Kidney (tissue), 22 donors: ENCODE measurements at places on chromosomes 2 and 18.

DNA sequence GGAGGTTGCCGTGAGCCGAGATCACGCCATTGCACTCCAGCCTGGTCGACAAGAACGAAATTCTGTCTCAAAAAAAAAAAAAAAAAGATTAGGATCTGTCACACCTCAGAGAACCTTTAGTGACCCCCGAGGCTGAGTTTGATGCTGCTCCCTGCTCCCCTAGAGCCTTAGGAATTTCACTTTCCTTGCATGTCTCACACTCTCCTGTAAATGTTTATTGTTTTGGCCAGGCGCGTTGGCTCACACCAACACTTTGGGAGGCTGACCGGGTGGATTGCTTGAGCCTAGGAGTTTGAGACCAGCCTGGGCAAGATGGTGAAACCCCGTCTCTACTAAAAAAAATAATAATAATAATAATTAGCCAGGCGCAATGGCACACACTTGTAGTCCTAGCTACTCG is 31.5 kb downstream of the SRSF7 start:
- no peak for DNase-seq

DNA sequence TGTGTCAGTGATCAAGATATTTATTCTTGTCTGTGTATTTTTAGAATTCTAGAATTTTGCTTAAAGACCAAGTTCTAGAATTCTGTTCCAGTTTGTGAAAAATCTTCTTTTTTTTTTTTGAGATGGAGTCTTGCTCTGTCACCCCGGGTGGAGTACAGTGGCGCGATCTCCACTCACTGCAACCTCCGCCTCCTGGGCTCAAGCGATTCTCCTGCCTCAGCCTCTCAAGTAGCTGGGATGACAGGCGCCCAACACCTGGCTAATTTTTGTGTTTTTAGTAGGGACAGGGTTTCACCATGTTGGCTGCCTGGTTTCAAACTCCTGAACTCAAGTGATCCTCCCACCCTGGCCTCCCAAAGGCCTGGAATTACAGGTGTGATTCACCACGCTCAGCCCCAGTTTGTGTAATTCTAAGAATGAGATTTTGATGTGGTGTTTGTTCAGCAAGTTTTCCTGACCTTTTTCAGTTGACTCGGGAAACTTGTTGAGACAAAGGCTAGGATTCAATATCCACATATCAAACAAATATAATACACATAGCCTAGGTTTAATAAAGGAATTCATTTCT is 3.6 kb downstream of the EIF5B start:
- DNase-seq: no peak

DNA sequence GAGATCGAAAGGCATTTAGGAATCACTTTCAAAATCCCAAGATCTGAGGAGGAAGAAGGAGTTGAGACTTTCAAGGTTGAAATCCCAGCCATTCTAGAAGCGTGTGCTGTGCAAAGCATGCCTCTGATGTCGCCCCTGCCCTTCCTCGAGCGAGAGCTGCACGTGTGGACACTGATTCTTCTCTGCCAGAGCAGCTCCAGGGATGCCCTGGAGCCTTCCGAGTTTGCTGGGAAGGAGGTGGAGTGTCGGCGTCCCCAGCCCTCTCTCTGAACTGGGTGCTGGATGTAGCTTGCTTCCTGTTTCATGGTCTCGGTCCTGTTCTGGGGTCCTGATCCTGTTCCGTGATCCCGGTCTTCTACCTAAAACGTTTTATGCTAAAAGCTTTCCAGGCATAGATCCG is 76.1 kb downstream of the TWIST2 start:
- peak; percentile 37 for DNase-seq

DNA sequence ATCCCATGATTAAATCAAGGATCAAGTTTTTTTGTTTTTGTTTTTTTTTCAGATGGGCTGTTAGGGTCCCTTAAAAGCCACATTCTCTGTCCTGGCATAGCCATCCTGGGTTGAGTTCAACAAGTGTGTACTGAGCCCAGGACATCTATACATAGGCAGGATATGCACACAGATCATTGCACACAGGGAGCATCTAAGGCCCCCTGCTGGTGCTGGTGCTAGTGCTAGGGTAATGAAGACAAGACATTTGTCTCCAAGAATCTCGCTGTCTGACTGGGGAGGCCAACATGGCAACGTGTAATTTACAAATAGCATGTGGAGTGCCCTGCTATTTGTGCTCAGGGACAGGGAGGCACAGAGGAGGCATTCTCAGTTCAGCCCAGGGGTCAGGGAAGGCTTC is 124.5 kb downstream of the VAPA start:
- DNase-seq: no peak

GRCh38 chr2:204180649-204181048 is 244.1 kb downstream of the ICOS start:
- no peak for DNase-seq

DNA sequence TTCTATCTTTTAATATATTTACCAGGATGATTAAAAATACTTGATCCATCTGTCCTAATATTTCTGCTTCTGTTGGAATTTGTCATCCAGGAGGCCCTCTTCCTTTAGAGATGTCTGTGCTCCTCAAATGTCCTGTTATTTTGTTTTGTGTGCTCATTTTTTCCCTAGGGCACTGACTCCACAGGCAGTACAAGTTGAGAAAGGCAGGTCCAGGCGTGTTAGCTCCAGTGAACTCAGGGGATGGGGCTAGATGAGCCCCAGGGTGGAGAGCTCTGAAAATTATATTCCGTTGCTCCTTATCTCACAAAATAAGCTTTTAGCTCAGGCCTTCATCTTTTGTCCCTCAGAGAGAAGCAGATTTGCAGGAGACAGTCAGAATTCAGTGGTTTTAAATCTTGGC is 105.7 kb downstream of the SLC4A3 start:
- DNase-seq: no peak
